Stimulated activated CD4-positive, alpha-beta T cell treated with anti-CD3 and anti-CD28 coated beads, Interleukin-1b, Interleukin-23, amount 100 ng/mL, for 1 hour (primary cell): ENCODE measurements at places on chromosomes 6 and 20.

DNA sequence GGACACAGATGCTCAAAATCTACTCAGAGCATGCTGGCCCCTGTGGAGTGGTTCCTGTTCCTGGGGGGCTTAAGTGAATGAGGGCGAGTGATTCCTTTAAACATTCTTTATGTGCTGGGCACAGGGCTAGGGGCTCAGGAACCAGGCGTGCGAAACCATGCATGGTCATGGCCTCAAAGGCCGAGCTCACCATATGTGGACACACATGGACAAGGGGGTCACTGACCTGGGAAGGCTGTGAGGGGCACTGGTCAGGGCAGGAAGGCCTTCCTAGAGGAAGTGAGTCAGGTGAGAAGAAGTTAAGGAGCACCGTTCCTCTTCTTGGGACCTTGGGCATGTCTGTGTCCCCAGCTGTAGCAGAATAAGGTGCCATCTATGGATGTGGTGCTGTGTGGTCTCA lies 74.6 kb upstream of the BHLHE23 start:
- DNase-seq, result no peak

GRCh38 chr6:151275121-151275520 lies 35.4 kb downstream of the AKAP12 start:
- DNase-seq, result no peak

DNA sequence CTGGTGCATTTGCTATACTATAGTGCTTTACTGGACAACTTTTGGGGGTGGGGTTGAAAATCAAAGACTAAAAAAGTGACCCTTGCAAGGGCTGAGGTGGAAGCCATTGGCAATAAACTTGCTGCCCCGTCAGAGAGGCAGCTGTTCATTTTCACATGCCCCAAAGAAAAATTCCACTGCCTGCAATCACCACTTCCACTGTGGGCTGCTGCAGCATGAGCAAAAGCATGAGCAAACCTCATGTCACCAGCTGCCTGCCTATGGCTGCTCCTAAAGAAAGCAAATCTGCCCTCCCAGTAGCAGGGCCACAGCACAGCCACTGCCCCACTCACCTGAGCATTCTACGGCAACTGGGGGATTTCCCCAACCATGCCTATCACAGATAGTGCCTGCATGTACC lies 290.0 kb downstream of the PAX1 start:
- no peak for DNase-seq

DNA sequence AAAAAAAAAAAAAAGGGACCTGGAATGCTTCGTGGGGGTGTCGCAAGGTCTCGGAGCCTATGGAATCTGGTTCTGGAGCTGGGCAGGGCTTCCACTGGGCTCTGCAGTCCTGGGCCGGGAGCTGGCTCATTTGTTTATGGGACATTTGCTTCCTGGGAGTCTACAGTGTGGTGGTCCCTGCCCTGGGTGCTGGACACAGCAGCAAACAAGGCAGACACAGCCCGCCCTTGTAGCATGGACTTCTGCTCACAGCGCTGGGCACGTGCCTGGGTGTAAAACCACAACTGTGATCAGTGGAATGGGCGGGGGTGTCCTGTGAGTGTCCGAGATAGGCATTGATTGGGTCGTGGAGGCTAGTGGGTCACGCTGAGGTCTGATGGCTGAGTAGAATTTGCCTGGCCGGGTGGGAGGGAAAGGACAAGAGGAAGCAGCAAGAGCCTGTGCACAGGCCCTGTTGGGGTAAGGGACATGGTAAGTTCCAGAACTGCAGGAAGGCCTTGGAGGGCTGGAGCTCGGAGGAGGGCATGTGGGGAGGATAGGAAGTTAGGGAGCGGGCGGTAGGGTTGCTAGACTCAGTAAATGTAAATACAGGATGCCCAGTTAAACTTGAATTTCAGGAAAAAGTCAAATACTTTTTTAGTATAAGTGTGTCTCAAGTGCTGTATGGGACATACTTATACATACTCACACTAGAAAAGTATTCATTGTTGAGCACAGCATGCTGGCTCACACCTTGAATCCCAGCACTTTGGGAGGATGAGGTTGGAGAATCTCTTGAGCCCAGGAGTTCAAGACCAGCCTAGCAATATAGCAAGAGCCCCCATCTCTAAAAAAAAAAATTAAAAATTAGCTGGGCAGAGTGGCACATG lies 61.3 kb upstream of the PMEPA1 start:
- DNase-seq, result no peak

GRCh38 chr6:117555882-117556498 lies 46.3 kb downstream of the GOPC start:
- peak; percentile 46 for DNase-seq

GRCh38 chr20:35088231-35089145 lies 4.1 kb downstream of the TRPC4AP start:
- DNase-seq, result no peak

- DNase-seq, result no peak
Measured at GRCh38 chr20:46948081-46948480, 53.4 kb downstream of the EYA2 start.

- DNase-seq, result no peak
Measured at GRCh38 chr20:50189681-50190250, 864 bp upstream of the CEBPB start.

GRCh38 chr6:44967481-44967880 lies 360.6 kb upstream of the RUNX2 start:
- DNase-seq, result no peak

GRCh38 chr6:48613231-48613949 lies 502.4 kb upstream of the PTCHD4 start:
- DNase-seq, result no peak

DNA sequence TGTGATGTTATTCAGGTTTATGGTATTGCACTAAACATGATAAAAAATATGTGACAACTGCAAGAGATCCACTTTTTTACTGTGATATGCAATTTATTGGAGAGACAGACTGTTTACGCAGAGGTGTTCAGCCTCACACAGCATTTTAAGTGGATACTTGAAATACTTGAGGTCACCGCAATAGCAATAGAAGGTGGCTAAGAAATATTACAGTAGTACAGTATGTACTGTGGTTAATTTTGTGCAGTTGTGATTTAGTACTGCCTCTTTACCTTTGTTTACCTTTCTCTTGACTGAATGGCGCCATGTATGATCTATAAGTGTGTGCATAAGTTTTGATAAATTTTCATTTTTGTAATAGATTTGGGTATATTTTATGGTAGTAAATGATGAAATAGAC lies 17.4 kb downstream of the MACROD2 start:
- DNase-seq, result no peak

- no peak for DNase-seq
Measured at GRCh38 chr20:11924923-11925322, 7.2 kb downstream of the BTBD3 start.

- DNase-seq, result no peak
Measured at GRCh38 chr20:16433293-16433580, 140.0 kb downstream of the KIF16B start.

- no peak for DNase-seq
Measured at GRCh38 chr6:93021235-93021915, 398.0 kb downstream of the EPHA7 start.

DNA sequence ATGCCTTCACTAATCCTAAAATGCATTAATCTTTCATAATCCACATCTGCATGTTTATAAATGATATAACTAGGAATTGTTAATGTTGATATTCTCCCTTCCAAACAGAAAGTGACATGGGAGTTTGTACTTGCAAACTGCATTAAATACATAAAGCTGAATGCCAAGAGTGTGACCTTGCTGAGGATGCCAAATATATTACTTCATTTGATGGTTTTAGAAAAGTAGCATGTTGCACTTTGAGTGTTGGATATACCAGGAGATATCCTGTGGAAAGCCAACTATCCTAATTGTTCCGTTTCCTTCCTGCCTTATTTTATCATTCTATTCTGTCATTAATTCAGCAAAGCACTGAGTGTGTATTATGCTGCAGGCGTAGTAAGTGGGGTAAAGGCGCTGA lies 229.8 kb downstream of the TMEM242 start:
- no peak for DNase-seq

GRCh38 chr20:34626992-34627391 lies 49.9 kb downstream of the PIGU start:
- DNase-seq, result no peak

GRCh38 chr20:14062786-14063185 lies 67.5 kb downstream of the MACROD2 start:
- DNase-seq, result no peak

DNA sequence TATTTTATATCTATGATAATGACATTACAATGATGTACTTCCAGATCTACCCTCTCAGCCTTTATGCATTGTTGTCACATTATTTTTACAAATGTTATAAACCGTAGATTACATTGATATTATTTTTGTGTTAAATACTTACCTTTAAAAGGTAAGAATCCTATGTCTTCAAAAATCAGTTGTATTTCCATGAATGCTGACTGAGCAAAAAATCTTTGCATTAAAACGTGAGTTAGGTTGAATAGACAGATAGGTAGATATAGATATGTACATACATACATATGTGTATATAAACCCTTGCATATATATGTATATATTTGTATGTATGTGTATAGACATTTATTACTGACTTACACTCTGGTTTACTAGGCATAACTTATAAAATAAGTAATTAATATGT lies 558.2 kb downstream of the CDH26 start:
- no peak for DNase-seq

- no peak for DNase-seq
Measured at GRCh38 chr6:47698342-47698787, at the start of gene ADGRF4. ADGRF4 (plus strand) TSS chr6:47698580; CDS start chr6:47707246, 8,666 bp downstream.

GRCh38 chr6:113458368-113459010 lies 398.7 kb upstream of the MARCKS start:
- no peak for DNase-seq

DNA sequence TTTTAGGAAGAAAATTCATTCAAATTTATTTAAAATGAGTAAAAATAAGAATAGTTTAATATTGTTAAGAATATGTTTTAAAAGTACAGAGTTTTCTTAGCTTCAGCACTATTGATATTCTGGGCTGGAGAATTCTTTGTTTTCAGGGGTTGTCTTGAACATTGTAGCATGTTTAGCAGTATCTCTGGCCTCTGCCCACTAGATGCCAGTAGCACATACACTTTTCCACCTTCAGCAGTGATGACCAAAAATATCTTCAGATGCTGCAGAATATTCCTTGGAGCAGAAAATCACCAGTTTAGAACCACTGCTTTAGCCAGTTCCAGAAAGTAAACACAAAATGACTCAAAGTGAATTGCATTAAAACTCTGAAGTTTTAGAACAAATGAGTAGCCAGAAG lies 19.4 kb upstream of the SDHAF4 start:
- no peak for DNase-seq

DNA sequence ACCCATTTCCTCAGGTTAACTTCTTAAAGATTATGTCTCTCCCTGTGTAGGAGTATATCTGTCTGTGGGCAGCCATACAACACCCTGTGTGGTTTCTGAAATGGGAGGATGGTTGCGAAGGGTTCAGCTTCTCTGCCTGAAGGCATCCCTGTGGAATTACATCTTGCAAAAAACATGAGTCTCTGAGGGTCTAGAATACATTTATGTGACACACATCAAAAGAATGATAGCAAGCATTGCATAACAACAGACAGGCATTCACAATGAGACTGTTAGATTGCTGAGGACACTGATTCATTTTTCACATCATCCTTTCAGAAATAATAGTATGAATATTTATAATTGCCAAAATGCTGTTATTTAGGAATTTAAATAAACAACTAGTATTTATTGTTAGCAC lies 670.9 kb downstream of the HTR1B start:
- no peak for DNase-seq

GRCh38 chr6:15751721-15752350 lies 89.0 kb upstream of the DTNBP1 start:
- no peak for DNase-seq

DNA sequence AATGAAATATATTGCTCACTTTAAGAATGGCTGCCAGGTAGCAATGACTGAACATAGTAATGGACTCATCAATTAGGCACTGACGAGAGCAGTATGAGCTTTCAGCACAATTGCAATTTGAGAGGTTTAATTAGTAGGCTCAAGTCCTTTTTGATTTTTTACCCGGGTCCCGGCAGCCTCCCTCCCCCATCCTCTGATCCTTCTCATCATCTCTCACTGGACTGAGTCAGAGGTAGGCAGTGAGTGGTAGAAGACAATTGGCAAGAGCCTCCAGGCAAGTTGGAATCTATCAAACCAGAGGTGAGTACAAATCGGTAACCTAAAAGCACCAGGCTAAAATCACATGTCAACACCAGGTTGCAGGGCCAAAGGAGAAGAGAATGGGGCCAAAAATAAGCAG lies 107.9 kb downstream of the DCDC2 start:
- DNase-seq, result no peak

DNA sequence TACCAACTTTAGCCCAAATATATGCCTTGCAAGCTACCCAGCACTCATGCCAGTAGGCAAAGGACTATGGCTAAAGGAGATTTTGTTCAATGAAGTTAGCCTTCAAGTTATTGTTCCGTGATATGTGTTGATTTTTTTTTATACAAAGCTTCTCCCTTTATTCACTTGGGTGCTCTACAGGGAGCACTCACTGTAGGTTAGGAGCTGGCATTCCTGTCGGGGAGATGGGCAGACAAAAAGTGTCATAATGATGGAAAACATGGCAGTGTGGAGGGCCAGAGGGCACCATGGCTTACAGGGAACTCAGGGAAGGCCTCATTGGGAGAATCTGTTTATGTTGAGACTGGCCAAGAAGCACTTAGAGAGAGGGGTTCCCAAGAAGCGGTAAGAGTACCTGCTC lies 292.4 kb downstream of the TSHZ2 start:
- no peak for DNase-seq

GRCh38 chr6:53134601-53135235 lies 13.9 kb downstream of the GCM1 start:
- DNase-seq, result no peak

DNA sequence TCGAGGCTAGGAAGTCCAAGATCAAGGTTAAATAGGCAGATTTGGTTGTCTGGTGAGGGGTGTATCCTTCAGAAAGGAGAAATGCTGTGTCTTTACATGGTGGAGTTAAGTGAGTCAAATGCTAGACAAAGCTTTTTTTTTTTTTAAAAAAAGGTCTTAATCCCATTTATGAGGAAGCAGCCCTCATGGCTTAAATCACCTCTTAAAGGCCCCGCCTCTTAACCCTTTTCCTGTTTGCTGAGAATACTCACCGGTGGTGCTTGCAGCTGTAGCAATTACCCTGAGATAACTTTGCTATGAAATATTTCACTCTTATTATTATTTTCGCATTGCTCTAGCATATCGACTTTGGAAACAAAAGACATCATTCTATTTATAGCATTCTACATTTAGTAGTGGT lies 30.8 kb downstream of the FBXO30 start:
- DNase-seq, result no peak

DNA sequence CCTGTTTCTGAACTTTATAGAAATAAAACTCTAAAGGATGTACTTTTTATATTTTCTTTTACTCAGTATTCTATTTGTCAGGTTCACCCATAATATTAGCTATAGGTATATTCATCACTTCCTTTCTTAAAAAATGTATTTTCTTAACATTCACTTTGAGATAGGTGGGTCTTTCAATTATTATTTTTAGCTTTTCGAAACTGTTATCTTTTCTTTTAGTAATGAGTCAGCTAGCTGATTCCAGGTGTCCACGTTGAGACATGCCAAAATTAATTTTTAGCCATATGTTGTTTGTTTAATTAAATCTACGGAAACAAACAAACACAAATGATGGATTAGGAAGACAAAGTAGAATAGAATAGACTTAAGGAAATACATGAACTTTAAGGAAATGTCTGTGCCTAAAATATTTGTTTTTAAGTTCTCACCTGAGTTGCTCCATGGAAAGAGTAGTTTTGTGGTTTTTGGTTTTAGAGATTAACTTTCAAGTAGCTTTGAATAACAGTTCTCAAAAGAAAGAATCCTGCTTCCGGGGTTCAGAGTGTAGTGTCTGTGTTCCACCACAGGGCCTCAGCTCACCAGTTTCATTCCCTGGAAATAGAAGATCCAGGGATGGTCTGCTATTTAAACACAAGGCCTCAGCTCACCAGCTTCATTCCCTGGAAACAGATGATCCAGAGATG lies 435.0 kb downstream of the HAO1 start:
- DNase-seq, result no peak

GRCh38 chr6:6474170-6474920 lies 114.2 kb upstream of the LY86 start:
- DNase-seq, result no peak
